ENCODE measurements at places on chromosomes 5 and 9.
A peak's percentile ranks its signal among the peaks of the same experiment; 100 is the strongest.

DNA sequence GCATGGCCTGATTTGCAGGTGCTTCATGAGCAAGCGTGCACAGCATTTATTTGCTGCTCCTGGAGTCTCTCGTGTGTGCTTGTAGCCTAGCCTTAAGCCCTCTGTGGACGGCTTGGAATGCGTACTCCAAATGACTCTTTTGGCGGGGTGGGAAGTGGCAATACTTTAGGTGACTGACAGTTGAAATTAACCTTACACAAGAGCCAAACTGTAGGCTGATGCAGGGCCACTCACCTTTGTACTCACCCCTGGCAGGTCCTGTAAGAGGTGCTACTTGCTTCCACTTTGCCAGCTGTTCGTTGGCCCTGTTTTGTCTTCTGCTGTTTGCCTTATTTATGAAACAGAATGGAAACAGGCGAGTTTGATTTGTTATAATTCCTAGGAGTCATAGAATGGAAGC lies 22.9 kb downstream of the TENT4A start:
- no peak for DNase-seq

DNA sequence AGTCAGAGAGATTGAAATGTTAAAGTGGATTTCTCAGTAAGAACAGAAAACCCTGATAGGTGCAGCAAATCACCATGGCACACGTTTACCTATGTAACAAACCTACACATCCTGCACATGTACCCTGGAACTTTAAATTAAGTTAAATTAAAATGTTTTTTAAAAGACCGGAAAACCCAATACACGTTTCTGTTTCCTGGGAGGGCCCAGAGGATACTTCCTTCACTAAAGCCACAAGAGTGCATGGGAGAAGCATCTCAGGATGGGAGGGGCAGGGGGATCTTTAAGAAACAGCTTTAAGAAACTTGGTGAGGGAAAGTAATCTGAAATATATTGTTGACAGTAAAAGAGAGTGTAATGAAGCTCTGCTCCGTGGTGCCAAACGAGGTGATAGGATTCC lies 164.7 kb upstream of the PTGER4 start:
- DNase-seq: no peak

DNA sequence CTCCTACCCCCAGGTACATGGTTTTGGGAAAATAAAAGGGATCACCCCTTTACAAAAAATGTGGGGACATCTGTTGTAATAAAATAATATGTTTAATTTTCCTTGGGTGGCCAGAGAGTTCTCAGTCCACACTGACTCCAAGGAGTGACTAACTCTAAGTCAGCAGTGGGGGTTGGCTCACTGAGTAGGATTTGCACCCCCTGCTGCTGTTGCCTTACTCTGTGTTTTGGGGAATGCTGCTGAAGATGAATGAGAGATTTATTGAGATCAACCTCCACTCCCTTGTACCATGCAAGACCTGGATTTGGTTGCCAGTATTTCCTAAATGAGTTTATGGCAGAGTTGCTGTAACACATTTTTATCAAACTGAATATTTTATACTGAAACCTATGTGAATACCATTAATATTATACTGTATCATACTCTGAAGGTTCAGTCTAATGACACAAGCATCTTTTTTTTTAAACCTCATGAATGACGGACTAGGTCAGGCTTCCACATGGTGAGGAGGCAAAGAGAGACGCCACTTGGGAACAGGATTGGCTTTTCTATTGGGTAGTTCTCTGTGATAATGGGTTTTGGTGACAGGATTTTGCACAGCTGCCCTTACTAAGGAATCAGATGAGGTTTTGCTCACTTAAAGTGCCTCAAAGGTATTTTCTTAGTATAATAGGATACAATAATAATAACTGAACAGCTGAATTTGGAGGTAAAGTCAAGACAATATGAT lies 121.3 kb upstream of the OSMR start:
- no peak for DNase-seq

GRCh38 chr9:101524371-101524770 lies 9.3 kb upstream of the RNF20 start:
- no peak for DNase-seq

GRCh38 chr9:109534151-109534550 lies 36.0 kb upstream of the PTPN3 start:
- DNase-seq: no peak

DNA sequence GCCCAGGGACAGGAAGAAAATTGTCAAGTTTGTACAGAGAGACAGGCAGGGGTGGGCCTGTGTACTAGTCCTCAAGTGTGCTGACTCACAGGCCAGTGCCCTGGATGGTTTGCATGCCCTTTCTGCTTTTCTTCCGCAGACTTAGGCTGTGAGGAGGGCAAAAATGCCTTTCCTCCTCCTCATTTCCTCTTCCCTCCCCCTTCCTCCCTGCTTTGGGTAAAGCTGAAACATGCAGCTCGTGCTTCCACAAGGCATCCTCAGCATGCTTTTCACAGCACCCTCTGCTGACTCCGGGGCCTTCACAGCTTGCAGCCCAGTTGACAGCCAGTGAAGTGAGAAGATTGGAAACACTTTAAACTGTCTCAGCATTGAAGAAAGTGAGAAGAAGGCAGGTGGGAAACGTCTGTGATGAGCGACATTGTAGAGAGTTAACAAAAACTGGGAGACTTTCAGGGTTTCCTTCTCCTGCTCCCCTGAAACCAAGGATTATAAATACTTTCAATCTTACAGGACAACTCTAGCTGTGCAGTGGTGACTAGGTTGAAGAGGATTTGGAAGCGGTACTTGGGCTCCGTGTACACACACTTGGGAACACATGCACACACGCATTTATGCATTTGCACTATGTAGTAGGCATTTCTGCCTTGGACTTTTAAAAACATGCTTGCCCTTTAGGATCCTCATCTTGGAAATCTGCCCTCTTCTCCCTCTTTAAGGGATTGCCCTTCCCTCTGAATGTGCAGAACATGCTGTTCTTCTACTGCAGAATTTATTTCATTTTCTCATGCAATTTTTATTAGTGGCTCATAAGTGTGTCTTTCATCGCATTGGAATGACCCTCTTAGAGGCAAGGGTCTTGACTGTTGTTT lies 138.8 kb downstream of the GRIA1 start:
- DNase-seq: peak; percentile 35

- no peak for DNase-seq
Observed at GRCh38 chr5:82351754-82352145, 73.6 kb upstream of the RPS23 start.

- no peak for DNase-seq
Observed at GRCh38 chr9:72165821-72166547, 16.7 kb downstream of the GDA start.

DNA sequence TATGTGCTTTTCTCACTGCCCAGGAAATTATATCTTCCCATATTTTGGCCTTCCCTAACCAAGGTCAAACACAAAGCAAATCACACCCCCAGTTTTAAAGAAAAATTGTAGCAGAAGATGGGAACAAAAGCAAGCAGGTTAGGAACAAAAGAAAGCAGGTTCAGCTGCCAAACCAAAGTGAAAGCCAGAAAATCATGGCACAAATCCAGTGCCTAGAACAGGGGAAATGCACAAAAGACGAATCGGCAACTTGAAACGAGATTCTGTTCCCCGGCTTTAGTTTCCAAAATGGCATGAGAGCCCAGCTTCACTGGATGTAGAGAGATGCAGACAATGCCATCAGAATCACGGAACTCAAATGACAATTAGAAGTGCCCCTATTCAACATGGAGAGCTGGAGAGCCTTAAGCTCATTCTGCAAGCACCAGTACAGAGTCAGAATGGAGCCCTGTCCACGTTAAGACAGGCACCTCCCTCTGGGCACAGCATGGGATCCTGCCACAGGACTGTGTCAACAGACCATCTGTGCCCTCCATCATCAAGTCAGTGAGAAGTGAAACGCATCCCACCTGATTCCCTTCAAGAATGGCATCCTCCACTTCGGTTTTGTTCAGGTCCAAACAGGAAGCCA lies 13.8 kb downstream of the DNAH5 start:
- no peak for DNase-seq

- DNase-seq: no peak
Observed at GRCh38 chr5:147403651-147404640, 105.9 kb downstream of the DPYSL3 start.

DNA sequence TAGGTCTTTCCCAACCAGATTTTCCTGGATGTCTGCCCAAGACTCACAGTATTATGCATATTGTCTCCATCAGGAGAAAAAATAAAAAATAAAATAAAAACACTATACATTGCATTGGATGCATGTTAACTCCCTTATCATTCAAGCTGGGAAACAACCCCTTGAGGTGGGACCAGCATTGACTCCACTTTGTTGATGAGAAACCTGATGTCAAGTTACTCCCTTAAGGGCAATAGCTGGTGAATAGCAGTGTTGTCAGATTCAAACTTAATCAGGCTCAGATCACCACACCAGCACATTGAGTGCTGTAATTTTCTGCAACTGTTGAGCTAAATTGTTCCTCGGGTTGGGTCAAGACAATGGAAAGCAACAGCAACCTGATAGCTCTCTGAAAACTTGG lies 264.0 kb upstream of the TRIM32 start:
- no peak for DNase-seq

GRCh38 chr5:132666310-132667123 lies 7.3 kb upstream of the IL4 start:
- DNase-seq: no peak

- DNase-seq: no peak
Observed at GRCh38 chr9:85310573-85310972, 431.2 kb downstream of the AGTPBP1 start.

GRCh38 chr9:128495296-128495695 lies 9.2 kb upstream of the GLE1 start:
- no peak for DNase-seq

- DNase-seq: no peak
Observed at GRCh38 chr5:108003178-108003577, 332.4 kb upstream of the EFNA5 start.

GRCh38 chr9:92293075-92293354 lies 482 bp downstream of the IARS1 start:
- DNase-seq: no peak

- DNase-seq: no peak
Observed at GRCh38 chr5:82765765-82766164, 311.4 kb downstream of the TMEM167A start.

- no peak for DNase-seq
Observed at GRCh38 chr5:40909264-40909663, at the start of gene C7. C7 (plus strand) TSS chr5:40909497; CDS start chr5:40909611, 114 bp downstream.

DNA sequence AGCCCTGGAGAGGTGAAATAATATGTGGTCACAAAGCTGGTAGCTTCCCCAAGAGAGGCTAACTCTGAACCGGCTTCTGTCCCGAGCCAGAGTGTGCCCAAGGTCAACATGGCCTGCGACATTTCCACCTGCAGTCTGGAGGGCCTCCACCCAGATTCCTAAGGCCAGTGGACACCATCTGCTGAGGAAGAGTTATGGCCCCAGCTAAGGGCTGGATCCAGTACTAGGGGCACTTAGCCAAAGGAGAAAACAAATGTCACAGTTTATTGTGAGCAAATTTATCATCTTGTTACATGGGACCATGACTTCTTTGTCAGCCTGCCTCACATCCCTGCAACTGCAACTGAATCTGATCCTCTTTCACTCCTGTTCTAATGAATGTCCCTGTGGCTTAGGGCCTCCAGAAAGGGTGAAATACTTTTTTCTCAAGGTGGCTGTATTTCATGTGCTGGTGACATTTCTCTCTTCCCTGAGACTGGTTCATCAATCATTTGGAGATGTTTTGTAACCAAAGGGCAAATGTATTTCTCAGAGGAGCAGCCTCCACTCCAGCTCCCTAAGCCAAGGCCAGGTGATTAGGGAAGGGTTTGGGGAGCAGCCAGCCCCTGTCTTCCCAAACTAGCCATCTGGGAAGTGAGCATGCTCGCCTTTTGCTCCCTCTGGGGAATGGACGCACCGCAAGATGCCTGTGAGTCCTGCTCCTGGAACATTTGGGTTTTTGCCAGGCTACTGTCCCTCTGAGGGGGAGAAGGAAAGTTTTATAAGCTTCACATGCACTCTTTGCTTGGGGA lies 148.3 kb downstream of the CMYA5 start:
- DNase-seq: no peak

GRCh38 chr5:135491552-135492318 lies 39.6 kb upstream of the TIFAB start:
- DNase-seq: no peak

DNA sequence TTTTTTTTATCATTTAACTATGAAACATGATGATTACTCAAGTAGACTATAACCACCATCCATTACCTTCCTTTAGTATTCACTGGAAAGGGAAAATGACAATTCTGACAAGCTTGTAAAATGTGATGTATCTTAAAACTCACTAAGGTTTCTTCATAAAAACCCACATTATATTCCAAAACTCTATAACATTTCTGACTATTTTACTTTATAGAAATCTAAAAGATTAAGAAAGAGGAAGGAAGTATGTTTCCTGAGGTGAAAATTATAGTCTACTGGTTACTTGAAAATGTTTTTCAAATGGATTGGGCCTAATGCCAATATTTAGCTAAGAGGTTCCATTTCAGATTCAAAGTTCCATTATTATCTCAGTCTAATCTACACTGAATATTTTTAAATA lies 1982.2 kb upstream of the C9orf72 start:
- DNase-seq: no peak

DNA sequence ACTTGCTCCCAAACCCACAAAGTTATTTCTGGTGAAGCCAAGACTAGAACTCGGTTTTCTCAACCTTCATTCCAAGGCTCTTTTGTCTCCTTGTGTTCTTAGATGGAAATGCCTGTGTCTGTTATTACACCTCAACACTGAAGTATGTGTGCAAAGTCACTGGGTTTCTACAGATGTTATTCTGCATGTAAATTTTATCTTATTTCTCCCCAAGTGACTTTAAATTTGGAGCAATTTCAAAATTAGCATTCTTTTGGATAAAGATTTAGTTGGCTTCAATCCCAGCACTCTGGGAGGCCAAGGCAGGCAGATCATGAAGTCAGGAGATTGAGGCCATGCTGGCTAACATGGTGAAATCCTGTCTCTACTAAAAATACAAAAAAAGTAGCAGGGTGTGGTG lies 104.4 kb upstream of the GNA14 start:
- no peak for DNase-seq

DNA sequence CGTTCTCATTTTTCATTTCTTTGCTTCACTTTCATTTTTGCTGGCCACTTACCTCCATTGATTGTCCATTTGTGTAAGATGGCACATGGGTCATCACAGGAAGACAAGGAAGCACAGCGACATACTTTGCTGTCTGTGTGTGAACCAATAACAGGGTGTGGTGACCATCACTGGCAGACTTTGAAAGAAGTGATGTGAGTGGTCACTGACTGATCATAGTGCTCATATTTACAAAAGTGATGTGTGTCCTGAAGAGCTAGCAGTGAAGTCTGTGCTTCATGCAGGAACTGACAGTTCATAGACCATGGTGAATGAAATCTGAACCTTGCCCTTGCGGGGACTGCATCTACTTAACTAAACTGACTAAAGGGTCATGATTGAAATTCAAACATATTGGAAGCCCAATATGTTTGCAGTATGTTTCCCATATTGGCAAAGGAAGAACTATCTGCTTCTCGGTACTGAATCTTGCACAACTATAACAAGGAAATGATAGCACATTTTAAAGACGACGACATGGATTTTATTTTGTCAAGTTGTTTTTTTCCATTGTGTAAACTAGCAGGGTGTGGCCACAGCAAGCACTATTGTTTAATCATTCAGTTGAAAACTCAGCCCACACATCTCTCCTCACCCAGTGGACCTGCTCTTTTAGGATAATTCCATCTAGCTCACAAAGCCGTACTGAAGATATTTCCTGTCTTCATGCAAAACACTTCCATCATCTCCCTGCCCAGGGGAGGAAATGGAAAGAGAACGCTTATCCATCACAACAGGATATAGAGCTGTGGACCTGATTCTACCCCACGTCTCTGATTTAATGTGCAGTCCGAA lies 232.0 kb upstream of the ANKRD55 start:
- no peak for DNase-seq

Measured in endothelial cell (in vitro differentiated cells).